Mesangial cell (primary cell): ENCODE measurements at places on chromosomes 5 and 9. TPM values are rescaled to one million over a fixed set of nuclear protein-coding genes. Genes with fewer than 3 reads are reported as not detected.

The IFNA2 gene
- not detected in 2 replicates for total RNA-seq

The WDR31 gene
- 0.16 and 1.8 TPM in 2 replicates for total RNA-seq

The KIAA0825 gene
- 0.65 and 2.2 TPM in 2 replicates for total RNA-seq

The ARHGEF37 gene
- 1.3 and 2.4 TPM in 2 replicates for total RNA-seq

The LHX3 gene
- total RNA-seq = not detected in 2 replicates

The AMBP gene
- not detected in 2 replicates for total RNA-seq

The PTCH1 gene
- 2.6 and 5.7 TPM in 2 replicates for total RNA-seq

The ISL1 gene
- total RNA-seq = not detected in 2 replicates

The CCL27 gene
- total RNA-seq = 0.25 TPM in 1 of 2 replicates, not detected in the other

The TAF11L13 gene
- total RNA-seq = not detected in 2 replicates

The BHMT2 gene
- total RNA-seq = 0.98 and 4.2 TPM in 2 replicates

The PCDHB6 gene
- under 0.01 TPM in 1 of 2 replicates, not detected in the other for total RNA-seq

The GARIN3 gene
- not detected in 2 replicates for total RNA-seq

The OLFM1 gene
- 1.3 TPM in 1 of 2 replicates, not detected in the other for total RNA-seq

The GABRB2 gene
- 0.13 TPM in 1 of 2 replicates, not detected in the other for total RNA-seq

The SPAG8 gene
- 0.33 and 1.3 TPM in 2 replicates for total RNA-seq

The ARSI gene
- 14.8 and 32.3 TPM in 2 replicates for total RNA-seq

The PARP8 gene
- 7.0 and 9.4 TPM in 2 replicates for total RNA-seq

The CCNJL gene
- 6.0 and 7.2 TPM in 2 replicates for total RNA-seq

The SPATA31D4 gene
- not detected in 2 replicates for total RNA-seq

The OGN gene
- not detected in 2 replicates for total RNA-seq

The FAM221B gene
- not detected in 2 replicates for total RNA-seq

The SLC6A18 gene
- total RNA-seq = not detected in 2 replicates

The SLC36A2 gene
- total RNA-seq = not detected in 2 replicates

The AK1 gene
- 29.5 and 40.1 TPM in 2 replicates for total RNA-seq

The MELK gene
- total RNA-seq = 8.2 and 70.7 TPM in 2 replicates

The DDX4 gene
- not detected in 2 replicates for total RNA-seq

The PDE6A gene
- total RNA-seq = under 0.01 TPM in 1 of 2 replicates, not detected in the other

The CAMK2A gene
- 2.7 TPM in 1 of 2 replicates, not detected in the other for total RNA-seq

The SLC6A19 gene
- total RNA-seq = not detected in 2 replicates

The DOK3 gene
- total RNA-seq = 0.25 and 1.1 TPM in 2 replicates

The PCDHA9 gene
- total RNA-seq = under 0.01 TPM in 1 of 2 replicates, not detected in the other

The SOHLH1 gene
- total RNA-seq = not detected in 2 replicates

The CTNND2 gene
- total RNA-seq = under 0.01 TPM in 1 of 2 replicates, not detected in the other

The GGTA1 gene
- total RNA-seq = not detected in 2 replicates

The CDH12 gene
- total RNA-seq = 0.25 TPM in 1 of 2 replicates, not detected in the other

The C1QTNF3 gene
- 0.49 and 3.0 TPM in 2 replicates for total RNA-seq

The OBP2A gene
- not detected in 2 replicates for total RNA-seq

The CDKN2B gene
- 17.6 and 21.8 TPM in 2 replicates for total RNA-seq

The SV2C gene
- total RNA-seq = not detected in 2 replicates

The NTNG2 gene
- under 0.01 and 1.1 TPM in 2 replicates for total RNA-seq

The ACSL6 gene
- total RNA-seq = not detected in 2 replicates

The TRPM3 gene
- total RNA-seq = under 0.01 and 0.63 TPM in 2 replicates

The TRAF1 gene
- 2.4 and 2.6 TPM in 2 replicates for total RNA-seq
